ENCODE measurements at places on chromosomes 12 and 14.
A peak's percentile ranks its signal among the peaks of the same experiment; 100 is the strongest.

- DNase-seq = no peak
These were observed 304.4 kb downstream of the TMEM132D start for GRCh38 chr12:129599406-129599805.

DNA sequence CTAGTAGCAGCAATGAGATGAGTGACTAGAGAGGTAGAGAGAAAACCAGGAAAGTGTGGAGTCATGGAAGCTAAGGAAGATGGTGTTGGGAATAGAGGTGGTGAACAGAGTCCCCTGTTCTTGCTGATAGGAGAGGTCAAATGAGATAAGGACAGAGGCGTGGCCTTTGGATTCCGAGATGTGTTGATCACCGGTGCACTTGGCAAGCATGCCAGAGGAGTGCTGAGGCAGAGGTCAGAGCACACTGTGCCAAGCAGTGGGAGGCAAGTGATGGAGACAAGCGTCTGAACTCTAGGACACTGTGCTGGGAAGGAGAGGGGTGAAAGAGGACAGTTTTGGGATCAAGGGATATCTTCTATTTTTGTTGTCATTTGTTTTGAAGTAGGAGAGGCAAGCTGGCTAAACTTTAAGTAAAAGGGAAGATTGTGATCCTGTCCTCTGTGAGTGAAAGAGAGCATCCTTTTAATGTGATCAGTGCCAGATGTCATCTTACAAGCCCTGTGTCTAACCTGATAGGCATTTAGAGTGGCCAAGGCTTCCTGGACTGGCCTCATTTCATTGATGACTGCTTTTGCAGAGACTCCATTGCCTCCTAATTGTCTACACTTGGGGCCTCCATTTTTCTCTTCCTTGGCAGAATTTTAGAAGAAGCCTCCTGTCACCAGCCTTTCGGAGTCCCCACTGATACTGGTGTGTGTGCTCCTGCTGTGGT is 336.4 kb downstream of the CACNA1C start:
- DNase-seq = no peak

GRCh38 chr12:559208-559905 is 99.6 kb downstream of the B4GALNT3 start:
- no peak for DNase-seq

DNA sequence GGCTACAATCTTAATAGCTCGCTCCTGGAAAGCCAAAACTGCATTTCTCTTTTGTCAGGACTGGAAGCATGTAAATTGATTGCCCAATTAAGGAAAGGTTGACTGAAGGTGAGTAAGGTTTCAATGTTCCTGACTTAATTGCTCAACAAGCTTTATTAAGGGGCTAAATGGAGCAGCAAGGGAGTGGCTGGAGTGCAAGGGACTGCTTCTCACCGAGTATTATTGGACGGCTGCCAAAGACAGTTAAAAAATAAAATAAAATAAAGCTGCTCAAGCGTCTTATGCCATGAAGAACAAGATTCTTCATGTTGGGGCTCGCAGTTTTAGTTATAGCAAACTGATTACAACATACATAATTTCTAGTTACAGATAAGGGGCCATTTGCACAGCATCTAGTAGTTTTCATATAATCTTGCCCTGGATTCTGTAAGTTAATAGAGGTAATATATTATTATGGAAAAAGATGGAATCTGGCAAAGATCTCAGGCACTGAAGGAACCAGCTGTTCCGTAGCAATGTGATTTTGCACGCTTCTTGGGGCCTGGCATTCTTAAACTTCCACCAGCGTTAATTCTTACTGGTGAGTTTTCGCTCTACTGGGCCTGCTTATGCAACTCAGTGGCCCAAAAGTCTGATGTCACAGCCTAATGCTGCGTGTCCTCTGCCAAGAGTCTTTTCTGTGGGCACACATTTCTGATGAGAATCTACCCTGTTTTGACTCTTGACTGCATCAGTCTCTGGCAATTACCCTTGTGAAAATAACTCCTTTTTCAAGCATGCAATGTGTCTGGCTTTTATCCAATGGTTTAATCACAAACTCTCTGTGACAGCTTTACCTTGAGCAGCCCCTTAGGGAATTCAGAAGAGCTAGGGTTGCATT is 108.5 kb downstream of the SLC38A1 start:
- DNase-seq = no peak

- peak; percentile 61 for DNase-seq
These were observed 12.3 kb downstream of the DENND5B start for GRCh38 chr12:31578632-31579031.

Data from foreskin melanocyte (primary cell).